Nephron progenitor cell (in vitro differentiated cells): ENCODE measurements at places on chromosomes 13 and 19.

DNA sequence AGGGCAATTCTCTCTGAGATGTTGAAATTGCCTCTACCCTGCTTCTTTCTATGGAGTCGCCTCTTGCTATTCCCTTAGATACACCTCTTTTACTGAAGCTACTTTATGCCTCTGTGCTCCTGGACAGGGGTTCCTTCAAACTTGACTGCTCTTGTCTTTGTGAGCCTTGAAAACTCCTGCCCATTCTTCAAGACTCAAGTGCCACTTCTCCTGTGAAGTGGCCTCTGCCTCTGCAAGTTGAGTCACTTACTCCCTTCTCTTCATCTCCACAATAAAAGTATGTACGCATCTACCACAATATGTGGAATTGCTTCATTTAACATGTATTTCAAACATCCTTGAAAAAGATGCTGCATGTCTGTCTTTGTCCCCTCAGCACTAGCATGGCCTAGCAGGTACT is 66.0 kb upstream of the TPP2 start:
- no peaks in the 10 kb centered on the region for H3K36me3 ChIP-seq
- no peak overlapping the region for H3K27ac ChIP-seq
- no peak for DNase-seq

DNA sequence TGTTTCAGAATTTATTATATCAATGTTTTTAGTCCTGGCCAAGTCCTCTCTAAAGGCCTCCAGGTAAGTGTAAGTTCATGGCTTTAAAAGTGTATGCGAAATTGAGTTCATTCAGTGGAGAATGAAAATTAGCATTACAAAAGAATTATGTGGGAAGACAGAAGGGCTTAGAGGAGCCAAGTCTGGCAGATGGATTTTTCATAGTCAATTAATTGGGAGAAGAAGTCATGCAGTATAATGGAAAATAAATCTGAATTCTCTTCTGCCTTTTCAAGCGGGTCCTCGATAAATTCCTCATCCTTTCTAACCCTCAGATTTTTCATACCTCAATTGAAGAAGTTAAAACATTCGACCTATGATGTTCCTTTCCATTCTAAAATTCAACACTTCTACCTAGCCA is 394.2 kb downstream of the ITGBL1 start:
- H3K4me3 ChIP-seq, result no peak overlapping the region
- no peak overlapping the region for H3K27ac ChIP-seq
- H3K27me3 ChIP-seq, result peaks cover 4% of the 10 kb centered on the region
- H3K36me3 ChIP-seq, result no peaks in the 10 kb centered on the region
- no peak for DNase-seq

DNA sequence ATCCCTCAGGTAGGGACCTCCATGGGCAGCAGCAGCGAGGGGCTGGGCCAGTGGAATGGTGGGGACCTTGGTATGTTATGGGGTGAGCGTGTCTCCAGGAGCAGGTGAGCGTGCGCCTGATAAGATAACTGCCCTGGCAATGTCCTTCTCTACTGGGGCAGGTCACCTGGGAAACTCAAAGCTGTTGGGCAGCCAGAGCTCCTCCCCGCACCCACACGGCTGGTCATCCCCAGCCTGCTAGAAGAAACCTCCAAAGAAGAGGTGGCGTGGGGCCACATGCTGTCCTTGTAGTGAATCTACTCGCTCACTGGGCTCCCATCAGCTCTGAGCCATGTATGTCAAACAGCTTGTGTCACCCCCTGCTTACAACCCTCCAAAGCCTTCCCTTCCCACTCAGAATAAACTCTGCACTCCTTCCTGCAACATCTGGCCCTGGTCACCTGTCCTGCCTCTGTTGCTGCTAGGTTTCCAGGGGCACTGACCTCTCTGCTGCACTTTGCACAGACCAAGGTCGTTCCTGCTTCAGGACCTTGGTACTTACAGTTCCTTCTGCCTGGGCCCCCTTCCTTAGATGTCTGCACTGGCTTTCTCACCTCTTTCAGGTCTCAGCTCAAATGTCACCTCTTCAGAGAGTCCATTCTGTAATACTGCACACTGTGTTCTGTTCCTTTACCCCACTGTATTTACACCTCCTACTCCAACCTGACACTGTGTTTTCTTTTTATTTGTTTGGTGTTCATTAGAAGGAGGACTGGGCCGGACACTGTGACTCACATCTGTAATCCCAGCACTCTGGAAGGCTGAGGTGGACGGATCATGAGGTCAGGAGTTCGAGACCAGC is 1.8 kb upstream of the ATP4A start:
- DNase-seq, result no peak
- peaks cover 59% of the 10 kb centered on the region for H3K27me3 ChIP-seq
- no peak overlapping the region for H3K4me3 ChIP-seq
- peaks cover 7% of the 10 kb centered on the region for H3K4me1 ChIP-seq
- no peak overlapping the region for H3K27ac ChIP-seq

GRCh38 chr19:4064496-4065260 is 2.0 kb downstream of the ZBTB7A start:
- H3K4me3 ChIP-seq, result peak overlapping the region; percentile 85
- no peak overlapping the region for H3K27ac ChIP-seq
- no peaks in the 10 kb centered on the region for H3K36me3 ChIP-seq
- H3K27me3 ChIP-seq, result peaks cover 21% of the 10 kb centered on the region
- H3K4me1 ChIP-seq, result peaks cover 19% of the 10 kb centered on the region

- peaks cover 16% of the 10 kb centered on the region for H3K27me3 ChIP-seq
- no peaks in the 10 kb centered on the region for H3K36me3 ChIP-seq
- no peak for DNase-seq
- peaks cover 6% of the 10 kb centered on the region for H3K4me1 ChIP-seq
Observed at GRCh38 chr13:111367340-111367739, 46.9 kb downstream of the TEX29 start.

GRCh38 chr19:50550594-50550966 is 17.7 kb downstream of the LRRC4B start:
- no peak overlapping the region for H3K27ac ChIP-seq
- H3K4me1 ChIP-seq, result peaks cover 37% of the 10 kb centered on the region
- peak overlapping the region; percentile 73 for H3K4me3 ChIP-seq
- H3K27me3 ChIP-seq, result peaks cover 74% of the 10 kb centered on the region
- no peaks in the 10 kb centered on the region for H3K36me3 ChIP-seq

DNA sequence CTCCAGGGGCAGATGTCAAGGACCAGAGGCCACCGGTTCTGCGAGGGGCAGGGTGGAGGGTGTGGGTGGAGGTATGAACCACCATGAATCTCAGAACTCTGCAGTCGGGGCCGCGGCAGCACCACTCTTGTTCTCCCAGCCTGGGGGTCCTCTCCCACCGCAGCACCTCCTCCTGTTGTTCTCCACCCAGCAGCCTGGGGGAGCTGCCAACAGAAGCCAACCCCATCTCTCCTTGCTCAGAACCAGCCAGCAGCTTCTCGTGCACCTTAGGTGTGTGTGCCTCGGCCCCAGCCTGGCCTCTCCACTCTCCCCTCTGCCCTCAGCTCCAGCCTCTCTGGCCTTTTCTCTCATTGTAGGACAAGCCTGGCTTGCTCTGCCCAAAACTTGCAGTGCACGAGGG is 31.9 kb upstream of the CCNE1 start:
- H3K4me1 ChIP-seq, result peaks cover 34% of the 10 kb centered on the region
- no peak overlapping the region for H3K4me3 ChIP-seq
- H3K27me3 ChIP-seq, result peaks cover 18% of the 10 kb centered on the region
- no peak for DNase-seq

DNA sequence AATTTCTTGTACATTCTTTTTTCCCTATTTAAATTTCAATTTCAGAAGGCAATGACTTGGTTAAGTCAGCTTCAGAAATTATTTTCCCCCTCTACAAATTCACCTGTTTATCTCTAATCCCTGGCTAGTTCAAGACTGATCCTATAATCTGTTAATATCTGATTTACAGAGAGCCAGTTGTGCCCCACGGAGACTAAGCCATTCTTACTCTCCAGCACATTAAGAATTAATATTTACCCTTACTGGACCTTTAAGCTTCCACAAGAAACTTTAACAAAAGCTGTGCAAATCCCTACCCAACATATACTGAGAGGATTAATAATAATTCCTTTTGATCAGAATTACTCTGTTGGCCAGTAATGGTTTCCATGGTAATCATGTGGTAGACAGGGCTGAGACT is 786.2 kb downstream of the PCDH9 start:
- H3K36me3 ChIP-seq, result no peaks in the 10 kb centered on the region
- H3K27ac ChIP-seq, result no peak overlapping the region
- H3K4me1 ChIP-seq, result no peaks in the 10 kb centered on the region
- H3K4me3 ChIP-seq, result no peak overlapping the region

- H3K4me1 ChIP-seq, result no peaks in the 10 kb centered on the region
- no peak for DNase-seq
- peaks cover 41% of the 10 kb centered on the region for H3K36me3 ChIP-seq
Observed at GRCh38 chr19:23925285-23925684, 10.6 kb downstream of the ZNF726 start.

DNA sequence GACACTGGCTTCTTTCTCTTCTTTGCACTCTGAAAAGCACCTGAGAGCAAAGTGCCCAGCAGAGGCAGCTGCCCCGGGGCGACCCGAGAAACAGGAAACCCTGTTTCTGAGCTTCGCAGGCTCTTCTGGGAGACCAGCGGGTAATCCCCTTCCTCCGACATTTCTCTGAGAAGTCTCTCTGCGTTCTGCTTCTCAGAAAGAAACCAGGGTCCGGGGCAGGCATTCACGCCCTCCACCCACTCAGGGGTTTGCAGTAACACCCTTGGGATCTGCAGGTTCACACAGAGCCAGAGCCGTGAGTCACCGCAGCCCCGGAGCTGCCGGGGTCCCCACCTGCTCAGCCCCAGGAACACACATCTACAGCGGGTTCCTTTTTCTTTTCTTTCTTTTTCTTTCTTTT is 86.0 kb downstream of the GADD45B start:
- peaks cover 37% of the 10 kb centered on the region for H3K4me1 ChIP-seq
- peaks cover 14% of the 10 kb centered on the region for H3K27me3 ChIP-seq
- no peaks in the 10 kb centered on the region for H3K36me3 ChIP-seq

GRCh38 chr13:48176781-48177180 is 56.2 kb upstream of the ITM2B start:
- peak overlapping the region; percentile 12 for H3K27ac ChIP-seq
- peaks cover 2% of the 10 kb centered on the region for H3K27me3 ChIP-seq
- no peaks in the 10 kb centered on the region for H3K36me3 ChIP-seq
- no peaks in the 10 kb centered on the region for H3K4me1 ChIP-seq
- DNase-seq, result no peak

DNA sequence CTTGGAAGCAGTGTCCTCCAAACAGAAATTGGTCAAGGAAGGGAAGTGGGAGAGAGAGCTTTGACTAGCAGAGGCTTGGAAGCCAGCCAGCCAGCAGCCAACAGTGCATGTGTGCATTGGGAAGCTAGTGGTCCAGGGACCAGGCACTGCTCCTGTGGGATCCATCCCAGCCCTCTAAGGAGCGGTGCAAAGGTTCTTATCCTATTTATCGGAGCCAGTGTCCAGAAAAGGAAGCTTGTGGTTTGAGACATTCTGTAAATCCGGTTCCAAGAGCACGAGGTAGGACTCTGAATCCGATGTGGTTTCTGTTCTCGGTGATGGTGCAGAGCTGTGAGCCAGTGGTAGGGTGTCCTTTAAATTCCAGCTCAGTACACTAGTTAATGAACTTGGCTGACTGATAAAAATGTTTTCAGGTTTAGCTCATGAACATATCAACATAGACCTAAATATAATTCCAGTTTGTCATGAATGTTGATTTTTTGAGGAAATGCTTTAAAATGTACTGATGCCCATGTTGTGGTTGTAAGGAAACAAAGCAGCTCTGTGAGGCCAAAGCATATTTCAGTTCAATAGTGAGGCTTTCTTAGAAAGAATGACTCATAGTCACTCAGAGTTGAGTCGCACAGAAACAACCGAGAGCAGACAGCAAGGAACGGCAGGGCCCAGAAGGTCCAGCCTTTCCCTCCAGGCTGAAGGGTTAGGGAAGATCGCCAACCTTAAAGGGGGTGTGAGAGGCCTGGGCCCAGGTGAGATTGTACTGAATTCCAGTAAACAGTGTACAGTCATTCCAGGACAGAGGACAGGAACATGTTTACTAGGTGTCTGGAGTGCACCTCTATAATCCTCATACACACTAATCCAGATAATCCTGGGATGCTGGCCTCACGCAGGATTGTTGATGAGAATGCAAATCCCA is 21.5 kb upstream of the GARRE1 start:
- peak overlapping the region; percentile 49 for H3K27ac ChIP-seq
- H3K4me1 ChIP-seq, result peaks cover 5% of the 10 kb centered on the region
- H3K4me3 ChIP-seq, result no peak overlapping the region
- H3K36me3 ChIP-seq, result peaks cover 57% of the 10 kb centered on the region

GRCh38 chr13:25765266-25765665 is 286.6 kb downstream of the SHISA2 start:
- no peak for DNase-seq
- H3K4me1 ChIP-seq, result peaks cover 16% of the 10 kb centered on the region
- H3K4me3 ChIP-seq, result no peak overlapping the region
- H3K27me3 ChIP-seq, result peaks cover 11% of the 10 kb centered on the region

GRCh38 chr19:38409631-38410133 is 6.8 kb downstream of the FAM98C start:
- peaks cover 3% of the 10 kb centered on the region for H3K27me3 ChIP-seq
- no peak overlapping the region for H3K4me3 ChIP-seq
- DNase-seq, result no peak
- peaks cover 11% of the 10 kb centered on the region for H3K36me3 ChIP-seq
- no peak overlapping the region for H3K27ac ChIP-seq

DNA sequence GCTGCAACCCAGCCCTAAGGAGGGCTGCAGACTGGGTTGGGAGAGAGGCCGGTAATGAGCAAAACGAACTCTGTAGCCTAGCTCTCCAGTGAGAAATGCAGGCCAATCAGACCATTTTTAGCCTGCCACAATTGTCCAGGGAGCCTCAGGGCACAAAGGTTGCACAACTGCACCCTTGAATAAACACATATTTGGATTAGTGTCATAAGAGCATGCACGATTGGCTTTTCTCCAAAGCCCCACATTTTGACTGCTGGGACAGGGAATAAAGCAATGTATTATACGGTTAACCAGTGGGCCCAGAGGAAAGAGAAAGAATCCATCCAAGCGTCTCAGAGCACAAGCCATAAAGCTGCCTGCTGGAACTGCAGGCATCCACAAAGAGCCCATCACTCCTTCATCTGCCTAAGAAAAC is 729.4 kb upstream of the SGCG start:
- peak; percentile 14 for DNase-seq
- peak overlapping the region; percentile 33 for H3K4me3 ChIP-seq
- H3K4me1 ChIP-seq, result peaks cover 53% of the 10 kb centered on the region
- peaks cover 3% of the 10 kb centered on the region for H3K27me3 ChIP-seq
